ENCODE measurements at places on chromosomes 5 and 9.
A peak's percentile ranks its signal among the peaks of the same experiment; 100 is the strongest.

DNA sequence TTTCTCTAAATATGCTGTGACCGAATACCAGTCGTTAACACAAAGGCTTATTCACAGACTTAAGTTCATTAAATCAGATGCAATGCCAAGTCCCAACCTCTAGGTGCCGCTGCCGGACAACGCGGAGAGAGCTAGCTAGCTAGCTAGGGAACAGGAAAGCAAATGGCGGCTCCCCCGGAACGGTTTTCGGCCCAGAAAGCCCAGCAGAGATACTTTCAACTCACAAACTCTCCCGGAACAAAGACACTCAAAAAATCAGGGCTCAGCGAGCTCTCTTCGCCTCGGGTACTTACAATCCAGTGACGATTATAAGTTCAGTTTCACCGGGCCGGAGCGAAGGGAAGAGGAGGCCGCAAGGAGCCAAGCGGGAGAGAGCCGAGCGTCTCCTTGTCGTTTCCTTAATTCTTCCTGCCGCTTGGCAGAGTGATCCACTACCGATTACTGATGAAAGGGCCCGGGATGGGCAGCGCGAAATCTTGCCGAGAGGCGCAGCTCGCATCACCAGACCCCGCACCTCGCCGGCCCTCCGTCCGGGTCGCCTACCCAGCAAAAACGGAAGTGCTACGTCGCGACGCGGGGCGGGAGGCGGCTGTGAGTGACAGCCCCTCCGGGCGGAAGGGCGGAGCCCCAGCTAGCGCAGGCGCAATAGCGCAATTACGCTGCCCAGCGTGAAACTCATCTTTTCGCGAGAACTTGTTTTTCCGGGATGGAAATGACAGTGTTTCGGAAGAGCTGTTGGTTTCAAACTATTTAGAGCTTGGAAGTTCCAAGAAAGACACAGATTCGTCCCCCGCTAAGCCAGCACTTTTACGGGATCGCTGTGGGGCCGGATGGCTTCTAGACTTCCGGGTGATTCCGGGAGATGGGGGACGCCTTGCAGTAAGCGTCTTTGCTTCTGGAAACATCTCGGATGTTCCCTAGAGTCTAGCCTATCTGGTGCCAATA lies at the start of gene TAF7:
TSS of gene TAF7 (minus strand) at position 560 of the 945 bp plus-strand sequence. CDS start 740 bp downstream, outside the sequence.
- DNase-seq: peak; percentile 63

GRCh38 chr5:175457466-175457865 lies 13.5 kb upstream of the DRD1 start:
- DNase-seq: no peak

DNA sequence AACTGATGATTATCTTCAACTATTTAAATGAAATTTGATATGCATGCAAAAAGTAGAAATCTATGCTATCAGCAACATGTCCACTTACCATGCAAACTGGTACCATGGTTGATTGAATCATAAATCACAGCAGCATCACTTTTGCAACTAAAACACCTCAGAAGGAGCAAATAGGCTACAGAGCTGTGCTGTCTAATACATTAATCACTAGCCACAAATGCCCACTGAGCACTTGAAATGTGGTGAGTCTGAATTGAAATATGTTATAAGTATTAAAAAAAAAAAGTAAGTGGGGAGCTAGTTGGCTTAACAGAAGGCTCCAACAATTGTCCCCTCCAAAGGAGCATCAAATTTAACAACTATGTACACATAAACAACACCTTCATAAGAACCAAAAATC lies 112.5 kb downstream of the FAM114A2 start:
- no peak for DNase-seq

DNA sequence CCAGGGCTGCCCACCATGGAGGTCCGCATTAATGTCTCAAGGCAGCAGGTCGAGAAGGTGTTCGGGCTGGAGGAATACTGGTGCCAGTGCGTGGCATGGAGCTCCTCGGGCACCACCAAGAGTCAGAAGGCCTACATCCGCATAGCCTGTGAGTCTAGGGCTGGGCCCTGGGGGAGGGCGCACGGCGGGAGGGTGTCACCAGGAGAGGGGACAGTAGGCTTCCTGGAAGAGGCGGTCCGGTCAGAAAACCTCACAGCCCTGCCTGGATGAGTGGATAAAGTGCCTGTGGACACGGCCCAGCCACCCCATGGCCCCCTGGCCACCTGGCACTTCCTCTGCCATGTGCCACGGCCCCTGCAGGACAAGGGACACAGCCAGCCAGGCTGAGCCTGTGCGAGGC lies 31.0 kb downstream of the HK3 start:
- no peak for DNase-seq

GRCh38 chr5:33583332-33583731 lies 142.6 kb downstream of the TARS1 start:
- no peak for DNase-seq

GRCh38 chr5:142317753-142318152 lies 7.1 kb downstream of the SPRY4 start:
- no peak for DNase-seq

- DNase-seq: no peak
These were observed 200.1 kb upstream of the TBC1D2 start for GRCh38 chr9:98455256-98456155.

- DNase-seq: no peak
These were observed 389.8 kb downstream of the NR2F1-AS1 start for GRCh38 chr5:93191035-93191817.

- DNase-seq: no peak
These were observed 14.3 kb downstream of the CDC42SE2 start for GRCh38 chr5:131277875-131278740.

DNA sequence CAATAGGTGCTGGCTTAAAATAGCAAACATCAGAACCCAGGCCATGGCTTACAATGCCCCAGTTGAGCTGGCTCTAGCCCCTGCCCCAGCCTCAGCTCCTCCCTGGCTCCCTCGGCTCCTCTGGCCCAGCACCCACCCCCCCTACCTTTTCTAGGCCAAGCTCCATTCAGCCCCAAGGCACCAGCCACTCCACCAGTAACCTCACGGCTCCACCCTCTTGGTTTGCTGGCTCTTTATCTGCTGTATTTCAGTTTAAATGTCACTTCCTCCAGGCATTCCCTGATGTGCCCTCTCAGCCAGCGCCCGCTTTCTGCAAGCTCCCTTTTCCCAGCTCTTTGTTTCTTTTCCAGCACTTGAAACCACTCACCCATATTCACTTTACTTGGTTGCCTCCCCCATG lies 10.6 kb downstream of the C1QTNF2 start:
- no peak for DNase-seq

- no peak for DNase-seq
These were observed 7.1 kb downstream of the PHYHD1 start for GRCh38 chr9:128927731-128928411.

DNA sequence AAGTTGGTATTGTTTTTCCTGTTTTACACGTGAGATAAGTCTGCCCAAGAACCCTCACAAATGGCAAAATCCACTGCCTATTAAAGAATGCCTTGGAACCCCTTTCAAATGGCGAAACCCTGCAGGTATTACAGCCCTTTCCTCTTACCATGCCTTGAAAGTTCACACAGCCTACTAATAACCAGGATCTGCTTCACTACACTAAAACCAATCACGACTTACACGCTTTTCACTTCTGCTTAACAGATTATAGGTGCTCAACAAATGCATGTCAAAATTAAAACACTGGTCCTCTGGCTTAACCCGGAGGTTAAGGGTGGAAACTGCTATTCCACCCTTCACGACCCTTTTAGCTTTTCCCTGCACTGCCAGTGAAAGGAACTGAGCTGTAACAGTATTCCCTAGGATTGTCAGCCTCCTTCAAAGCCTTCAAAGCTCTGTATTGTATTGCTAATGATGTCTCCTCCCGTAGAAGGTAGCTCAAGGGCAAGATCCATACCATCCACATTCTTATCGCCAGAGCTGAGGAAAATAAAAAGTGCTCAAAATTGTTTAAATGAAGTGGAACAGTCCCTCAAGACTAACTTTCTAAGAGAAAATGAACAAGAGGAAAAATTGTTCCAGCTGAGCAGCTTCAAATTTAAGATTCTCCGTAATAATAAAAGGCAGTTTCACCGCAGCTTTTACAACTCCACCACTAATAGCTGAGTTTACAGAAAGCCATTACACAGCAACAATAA lies 997 bp downstream of the AUH start:
- DNase-seq: no peak

DNA sequence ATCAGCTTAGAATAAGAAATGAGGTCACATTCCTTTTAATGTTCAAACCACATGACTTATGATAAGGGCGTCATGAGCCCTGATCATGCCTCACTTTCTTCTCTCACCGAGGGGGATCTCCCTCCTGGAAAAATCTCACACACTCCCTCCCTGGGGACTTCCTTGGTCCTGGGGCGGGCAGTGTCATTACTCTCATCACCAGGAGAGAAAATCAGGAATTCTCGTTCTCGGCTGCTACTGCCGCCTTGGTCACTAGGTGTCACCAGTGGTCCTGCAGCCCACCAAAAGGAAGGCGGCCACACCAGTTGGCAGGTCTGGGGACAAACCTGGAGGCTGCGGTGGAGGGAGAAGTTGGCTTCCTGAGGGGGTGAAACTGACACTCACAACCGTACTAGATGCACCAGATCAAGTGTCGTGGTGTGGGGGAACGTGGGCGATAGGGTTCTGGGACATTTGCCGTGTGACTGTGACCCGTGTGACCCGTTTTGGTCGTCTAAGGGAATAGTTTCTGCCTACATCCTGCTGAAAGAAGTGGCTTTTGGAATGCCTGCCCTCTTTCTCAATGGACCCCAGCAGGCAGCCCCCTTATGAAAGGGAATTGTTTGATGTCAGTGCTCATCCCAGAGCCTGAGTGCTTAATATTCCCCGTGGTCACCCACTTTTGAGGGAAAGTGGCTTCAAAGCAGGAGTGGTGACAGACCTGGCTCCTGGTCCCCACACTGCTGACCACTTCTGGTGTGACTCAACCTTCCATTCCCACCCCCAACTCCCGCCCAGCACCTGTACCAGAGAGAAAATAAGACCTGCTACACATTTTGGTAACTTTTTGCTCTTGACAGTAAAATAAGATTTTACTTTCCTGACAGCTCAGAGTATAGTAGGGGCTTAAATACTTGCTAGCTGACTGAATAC lies 63.2 kb downstream of the ACER2 start:
- no peak for DNase-seq

- no peak for DNase-seq
These were observed 12.0 kb downstream of the PSMB7 start for GRCh38 chr9:124403246-124403645.

GRCh38 chr9:30310711-30311110 lies 2073.7 kb upstream of the ACO1 start:
- DNase-seq: no peak

DNA sequence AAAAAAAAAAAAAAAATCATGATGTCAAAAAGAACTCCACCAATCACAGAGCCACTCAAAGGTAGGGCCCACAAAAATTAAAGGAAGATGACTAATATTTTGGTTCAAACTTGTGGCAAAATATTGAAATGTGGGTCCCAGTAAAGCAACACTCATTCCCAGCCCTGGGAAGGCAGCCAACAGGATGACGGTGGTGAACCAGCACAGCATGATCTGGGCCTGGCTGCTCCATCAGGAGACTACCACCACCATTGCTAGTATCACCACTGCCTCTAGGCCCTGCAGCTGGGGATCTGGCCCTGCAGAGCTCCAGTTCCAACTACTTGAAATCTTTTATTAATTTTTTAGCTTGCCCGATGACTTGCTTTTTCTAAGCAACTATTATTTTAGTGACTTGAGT lies 206.8 kb upstream of the ITGA1 start:
- no peak for DNase-seq

DNA sequence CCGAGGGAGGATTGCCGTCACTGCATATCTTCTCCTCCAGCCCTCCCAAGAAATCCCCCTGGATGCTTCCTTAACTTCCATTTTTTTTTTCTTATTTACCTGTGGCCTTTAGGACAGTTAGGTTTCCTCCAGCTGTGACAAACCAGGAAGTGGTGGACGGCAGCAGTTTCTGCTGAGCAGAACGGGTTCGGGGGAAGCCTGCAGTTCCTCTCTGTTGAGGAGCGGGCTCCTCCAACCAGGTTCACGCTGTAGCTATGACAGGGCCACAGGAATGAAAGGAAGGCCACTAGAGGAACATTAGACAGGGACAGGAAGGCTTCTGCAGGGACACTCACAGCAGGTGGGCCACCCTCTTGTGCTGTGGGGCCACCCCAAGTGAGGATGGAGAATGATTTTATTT lies 76.7 kb upstream of the SYK start:
- no peak for DNase-seq

GRCh38 chr9:136002881-136003280 lies 41.7 kb upstream of the UBAC1 start:
- DNase-seq: no peak

DNA sequence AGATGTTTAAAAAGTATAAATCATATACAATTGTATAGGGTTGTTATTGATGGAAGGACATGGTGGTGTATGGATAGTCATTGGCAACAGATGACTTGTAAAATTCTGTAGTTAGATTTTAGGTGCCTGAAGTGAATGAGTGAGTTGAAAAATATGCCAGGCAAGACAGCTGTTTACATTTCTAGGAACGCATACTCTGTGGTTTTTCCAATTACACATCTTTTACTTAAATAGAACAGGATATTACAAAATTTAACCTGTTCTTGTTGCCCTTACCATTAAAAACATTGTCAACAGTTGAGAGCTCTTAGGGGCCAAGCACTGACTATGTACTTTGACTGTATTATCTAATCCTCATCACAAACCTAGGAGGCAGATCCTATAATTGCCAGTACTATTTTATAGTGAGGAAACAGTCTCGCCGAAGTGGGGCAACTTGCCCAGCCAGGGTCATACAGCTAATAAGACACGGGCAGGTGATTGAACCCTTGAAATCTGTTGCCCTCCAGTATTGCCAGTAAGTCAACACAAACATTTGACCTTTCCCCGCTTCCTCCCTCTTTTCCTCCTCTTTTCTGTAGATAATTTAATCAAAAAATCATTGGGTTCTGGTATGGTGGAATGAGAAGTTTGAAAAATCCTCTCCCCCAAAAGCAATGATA lies 88.6 kb downstream of the MACROH2A1 start:
- DNase-seq: peak; percentile 54

DNA sequence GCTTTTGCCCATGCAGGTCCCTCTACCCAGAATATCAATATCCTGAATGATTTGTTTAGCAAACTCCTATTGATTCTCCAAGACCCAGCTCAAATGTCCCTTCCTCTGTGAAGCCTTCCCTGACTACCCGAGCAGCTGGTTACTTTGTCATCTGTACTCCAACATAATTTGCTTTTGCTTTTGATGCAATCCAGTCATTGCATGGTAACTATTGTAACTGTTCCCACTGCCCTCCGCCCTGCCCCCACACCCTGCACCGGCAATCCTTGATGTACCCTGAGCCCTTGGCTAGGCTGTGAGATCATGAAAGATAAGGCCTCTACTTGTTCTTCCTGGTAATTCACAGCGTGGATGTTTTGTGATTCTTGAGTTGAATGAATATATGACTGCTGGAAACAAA lies 119.9 kb upstream of the BOD1 start:
- no peak for DNase-seq

DNA sequence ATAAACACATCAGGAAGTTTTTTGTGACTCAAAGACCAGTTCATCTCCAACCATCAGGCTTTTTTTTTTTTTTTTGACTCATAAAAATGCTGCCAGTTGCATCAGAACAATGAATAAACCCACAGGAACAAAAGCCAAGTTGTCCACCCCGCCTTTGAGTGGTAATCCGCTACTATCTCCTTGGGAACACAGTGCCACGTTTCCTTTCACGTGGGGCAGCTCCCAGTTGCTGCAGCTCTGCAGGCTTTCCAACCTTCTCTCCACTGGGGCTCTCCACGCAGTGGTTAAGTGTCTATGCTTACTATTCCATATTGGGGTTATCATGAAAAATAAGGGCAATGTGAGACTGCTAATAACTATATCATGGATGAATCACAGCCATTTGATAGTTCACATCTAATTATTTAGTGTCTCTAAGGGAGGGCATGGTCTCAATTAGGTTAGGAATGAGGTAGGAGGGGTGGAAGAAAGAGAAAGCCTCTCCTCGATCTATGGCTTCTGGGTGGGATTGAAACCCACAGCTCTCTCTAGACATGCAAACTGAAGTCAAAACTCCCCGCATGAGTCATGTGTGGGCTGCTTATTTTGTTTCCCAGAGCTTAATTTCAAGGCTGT lies 55.8 kb upstream of the ACTBL2 start:
- DNase-seq: peak; percentile 77
